ENCODE measurements at places on chromosomes 6 and 20.

GRCh38 chr6:149445095-149445466 lies 39.7 kb downstream of the ZC3H12D start:
- no peak for DNase-seq

DNA sequence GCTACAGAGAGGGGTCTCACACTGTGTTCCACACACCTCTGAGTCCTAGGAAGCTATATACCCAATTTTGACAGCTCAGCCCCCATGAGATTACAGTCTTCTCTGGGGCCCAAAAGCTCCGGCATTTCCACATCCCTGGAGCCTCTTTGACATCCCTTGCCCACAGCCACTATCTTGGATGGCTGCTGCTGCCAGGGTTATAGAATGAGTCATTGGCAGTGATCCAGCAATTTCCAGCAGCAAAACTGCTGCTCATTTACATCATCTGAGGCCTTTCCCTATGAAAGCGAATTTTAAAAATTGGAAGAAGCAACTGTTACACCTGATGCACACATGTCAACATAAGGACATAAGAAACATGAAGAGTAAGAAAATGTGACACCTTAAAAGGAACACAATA lies 590.7 kb downstream of the MEI4 start:
- DNase-seq = no peak

DNA sequence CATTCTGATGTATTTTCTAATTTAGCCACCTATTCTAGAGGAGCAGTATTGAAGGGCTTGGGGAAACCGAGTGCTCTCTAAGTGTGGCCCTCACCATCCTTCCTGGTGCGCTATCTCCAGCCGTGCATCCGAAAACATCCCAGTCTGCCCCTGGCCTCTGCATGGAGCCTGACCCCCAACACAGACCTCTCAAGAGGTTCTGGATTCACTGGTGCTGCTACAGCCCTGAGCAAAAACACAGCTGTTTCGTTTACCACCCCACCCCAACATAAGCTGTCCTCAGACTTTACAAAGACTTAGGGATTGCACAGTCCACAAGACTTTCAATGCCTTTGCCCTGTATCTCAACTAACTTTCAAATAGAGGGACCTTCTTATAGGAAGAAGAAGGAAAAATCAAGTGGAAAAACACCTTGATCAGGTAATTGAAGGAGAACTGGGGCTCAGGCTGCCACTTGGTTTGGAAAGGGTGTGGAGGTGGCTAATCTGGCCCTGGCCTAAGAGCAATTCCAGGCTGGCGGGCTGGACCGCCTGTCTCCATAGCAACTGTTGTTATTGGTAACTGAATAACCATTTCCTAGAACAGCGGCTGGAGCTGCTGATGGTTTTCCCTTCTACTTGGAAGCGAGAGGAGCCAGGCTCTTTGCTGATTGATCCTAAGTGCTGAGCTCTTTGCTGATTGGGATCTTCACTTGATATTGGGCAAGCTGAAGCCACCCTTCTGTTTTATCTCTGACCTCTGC lies 90.2 kb upstream of the TOX2 start:
- peak; percentile 66 for DNase-seq

GRCh38 chr20:36275441-36276189 lies 30.5 kb upstream of the DLGAP4 start:
- DNase-seq = no peak

GRCh38 chr6:76275746-76276145 lies 203.3 kb upstream of the IMPG1 start:
- DNase-seq = peak; percentile 52

DNA sequence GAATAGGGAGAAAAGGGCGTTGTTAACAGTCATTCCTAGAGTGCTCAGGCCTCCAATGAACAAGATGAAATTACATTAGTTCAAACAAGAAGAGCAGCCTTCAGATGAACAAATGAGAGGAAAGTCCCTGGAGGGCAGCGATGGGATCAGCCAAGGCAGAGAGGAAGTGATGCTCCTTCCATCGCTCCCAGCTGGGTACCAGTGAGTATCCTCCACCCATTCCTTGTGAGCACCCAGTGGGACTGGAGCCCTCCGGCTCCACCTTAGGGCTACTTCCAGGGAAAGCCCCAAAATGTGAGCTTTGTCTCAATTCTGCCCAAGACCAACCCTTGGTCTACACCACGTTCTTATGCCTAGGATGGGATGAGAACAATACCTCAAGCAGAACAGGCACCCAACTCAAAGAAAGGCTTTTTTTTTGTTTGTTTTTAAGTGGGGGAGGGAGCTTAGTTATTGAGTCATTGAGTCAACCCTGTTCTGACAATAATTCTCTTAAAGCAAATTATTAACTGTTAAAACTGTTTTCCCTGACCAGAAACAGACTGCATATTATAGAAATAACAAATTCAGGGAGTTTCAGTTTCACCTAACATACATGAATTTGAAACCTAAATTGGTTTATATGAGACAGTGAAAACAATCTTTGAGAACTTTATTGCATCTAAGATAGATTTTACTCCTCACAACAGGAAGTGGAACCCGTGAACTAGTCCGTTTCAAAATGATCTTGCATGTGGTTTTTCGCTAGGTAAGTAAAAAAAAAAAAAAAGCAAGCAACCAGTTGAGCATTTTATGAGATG lies 106.9 kb downstream of the IPCEF1 start:
- DNase-seq = no peak
